ENCODE measurements at places on chromosomes 5 and 9.

DNA sequence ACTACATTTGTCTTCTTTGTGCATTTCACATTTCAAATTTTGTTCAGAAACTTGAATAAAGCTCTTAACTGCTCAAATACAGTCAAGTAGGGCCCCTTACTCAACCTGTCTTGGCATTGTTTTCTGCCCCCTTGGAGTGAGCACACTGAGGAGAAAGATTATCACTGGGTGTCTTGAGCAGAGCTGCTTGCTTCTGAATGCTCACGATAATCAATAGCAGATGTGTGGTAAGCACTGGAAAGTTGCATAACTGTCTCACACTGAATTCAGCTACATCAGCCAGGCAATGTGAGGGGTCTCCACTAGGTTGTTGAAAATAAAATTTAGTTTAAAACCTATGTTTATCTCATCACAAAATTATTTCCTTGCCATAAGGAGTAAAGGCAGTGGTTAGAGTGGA is 7.8 kb upstream of the TNFAIP8 start:
- no peak for DNase-seq

- peak; percentile 52 for DNase-seq
Measured at GRCh38 chr5:102666164-102666946, 88.8 kb upstream of the PAM start.

- no peak for DNase-seq
Measured at GRCh38 chr5:137995077-137995748, 37.7 kb downstream of the FAM13B start.

- peak; percentile 77 for DNase-seq
Measured at GRCh38 chr5:78648359-78649210, at the start of gene LHFPL2. LHFPL2 (minus strand) TSS chr5:78648772; CDS start chr5:78510213, 138,559 bp downstream.

DNA sequence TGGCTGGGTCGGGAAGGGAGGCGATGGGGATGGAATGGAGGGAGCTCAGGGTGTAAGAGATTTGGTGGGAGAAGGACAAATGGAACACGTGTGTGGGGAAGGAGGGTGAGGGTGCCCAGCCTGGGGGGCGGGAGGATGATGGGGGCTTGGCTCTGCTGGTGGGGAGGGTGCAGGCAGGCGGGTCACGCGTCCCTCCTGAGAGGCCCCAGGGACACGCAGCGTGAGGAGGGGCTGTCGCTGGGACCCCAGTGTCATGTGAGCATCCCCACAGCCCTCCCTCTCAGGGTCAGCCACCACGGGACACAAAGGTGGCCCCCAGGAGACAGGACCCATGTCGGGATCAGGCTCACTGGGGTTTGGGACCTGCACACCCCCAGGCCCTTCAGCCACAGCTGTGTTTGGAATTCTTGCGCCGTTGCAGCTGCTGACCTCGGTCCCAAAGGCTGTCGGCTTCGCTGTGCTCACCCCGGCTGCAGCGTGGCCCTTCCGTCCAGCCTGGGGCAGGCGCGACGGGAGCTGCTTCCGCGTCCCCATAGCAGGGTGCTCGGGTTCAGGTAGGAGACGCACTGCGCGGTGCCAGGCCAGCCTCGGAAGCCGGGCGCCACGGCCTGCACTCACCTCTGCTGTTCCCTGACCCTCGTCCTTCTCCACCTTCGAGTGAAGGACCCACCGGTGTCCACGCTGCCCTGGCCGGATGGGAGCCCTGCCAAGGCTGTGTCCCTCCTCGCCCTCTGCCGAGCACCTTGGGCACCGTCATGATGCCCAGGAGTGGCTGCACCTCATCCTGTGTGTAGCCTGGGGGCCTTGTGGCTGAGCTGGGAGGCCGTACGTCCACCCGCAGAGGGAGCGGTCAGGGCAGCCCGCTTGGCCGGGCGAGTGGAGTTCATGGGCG is 5.4 kb downstream of the SLC6A19 start:
- DNase-seq: no peak

GRCh38 chr9:133750982-133751649 is 13.0 kb upstream of the SARDH start:
- no peak for DNase-seq

DNA sequence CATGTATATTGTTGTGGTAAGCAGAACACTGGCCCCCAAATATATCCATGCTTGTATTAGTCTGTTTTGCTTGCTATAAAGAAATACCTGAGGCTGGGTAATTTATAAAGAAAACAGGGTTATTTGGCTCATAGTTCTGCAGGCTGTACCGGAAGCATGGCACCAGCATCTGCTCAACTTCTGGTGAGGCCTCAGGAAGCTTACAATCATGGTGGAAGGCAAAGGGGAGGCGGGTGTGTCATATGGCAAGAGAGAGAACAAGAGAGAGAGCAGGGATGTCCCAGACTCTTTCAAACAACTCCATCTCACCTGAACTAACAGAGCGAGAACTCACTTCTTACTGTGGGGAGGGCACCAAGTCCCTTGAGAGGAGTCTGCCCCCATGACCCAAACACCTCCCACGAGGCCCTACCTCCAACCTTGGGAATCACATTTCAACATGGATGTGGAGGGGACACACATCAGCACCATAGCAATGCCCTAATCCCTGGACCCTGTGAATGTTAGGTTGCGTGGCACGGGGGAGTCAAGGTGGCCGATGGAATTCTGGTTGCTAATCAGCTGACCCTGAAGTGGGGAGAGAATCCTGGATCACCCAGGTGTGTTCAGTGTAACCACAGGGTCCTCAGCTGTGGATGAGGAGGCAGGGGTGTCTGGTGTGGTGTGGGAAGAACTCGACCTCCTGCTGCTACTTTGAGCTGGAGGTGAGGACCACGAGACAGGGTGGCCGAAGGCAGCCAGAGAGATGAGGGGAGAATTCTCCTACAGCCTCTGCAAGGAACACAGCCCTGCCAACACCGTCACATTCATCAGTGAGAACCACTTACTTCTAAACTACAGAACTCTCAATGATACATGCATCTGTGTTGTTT is 172.8 kb downstream of the AUH start:
- no peak for DNase-seq

- no peak for DNase-seq
Measured at GRCh38 chr5:7822449-7822848, 28.5 kb downstream of the CFAP90 start.

DNA sequence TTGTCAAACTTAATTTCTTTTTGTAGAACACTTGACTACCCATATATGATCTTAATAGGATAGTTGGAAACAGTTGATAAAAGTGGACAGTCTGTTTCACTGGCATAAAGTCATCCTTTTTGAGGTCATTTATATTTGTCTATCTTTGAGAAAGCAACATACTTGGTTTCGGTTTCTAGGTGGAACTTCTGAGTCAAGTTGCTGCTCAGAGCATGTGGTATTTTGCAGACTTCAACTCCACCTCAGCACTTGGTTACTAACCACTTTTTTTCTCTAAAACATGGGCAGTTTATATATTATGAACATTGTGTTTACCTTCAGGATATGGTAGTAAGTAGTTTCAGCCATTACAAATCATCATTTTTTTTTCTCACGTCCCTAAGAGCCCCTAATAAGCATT is 1749.0 kb upstream of the C9orf72 start:
- DNase-seq: no peak

GRCh38 chr5:71662381-71662780 is 56.7 kb upstream of the CARTPT start:
- no peak for DNase-seq

- no peak for DNase-seq
Measured at GRCh38 chr5:98880598-98880997, 48.2 kb downstream of the CHD1 start.

GRCh38 chr9:119322184-119322583 is 47.1 kb downstream of the BRINP1 start:
- DNase-seq: no peak

- no peak for DNase-seq
Measured at GRCh38 chr5:66232275-66232674, 88.2 kb downstream of the SREK1 start.

Data from body of pancreas (tissue), 4 donors.